Tongue (tissue), 3 donors: ENCODE measurements at places on chromosomes 2 and 18. TPM values are rescaled to one million over a fixed set of nuclear protein-coding genes. Genes with fewer than 3 reads are reported as not detected.

DNA sequence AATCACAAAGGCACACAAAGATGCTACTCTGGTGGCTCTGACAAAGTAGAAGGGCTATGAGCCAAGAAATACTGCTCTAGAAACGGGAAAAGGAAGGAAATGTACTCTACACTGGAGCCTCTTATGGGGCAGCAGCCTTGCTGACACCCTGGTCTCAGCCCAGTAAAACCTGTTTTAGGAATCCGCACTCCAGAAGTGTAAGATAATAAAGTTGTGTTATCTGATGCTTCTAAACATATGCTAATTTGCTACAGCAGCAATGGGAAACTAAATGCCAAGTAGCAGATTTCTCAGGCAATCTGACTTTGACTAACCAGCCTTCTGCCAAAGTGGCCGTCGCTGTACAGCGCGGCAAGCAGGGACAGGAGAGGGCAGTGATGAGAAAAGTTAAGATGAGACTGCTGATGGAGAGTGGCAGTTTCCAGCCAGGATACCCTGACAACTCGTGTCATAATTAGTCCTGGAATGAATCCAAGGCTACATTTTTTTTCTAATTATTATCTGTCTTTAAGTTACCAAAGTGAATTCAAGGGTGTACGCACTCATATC is 99.0 kb downstream of the NETO1 start:
- DNase-seq: no peak

PPP1R1C gene
- 2.5 TPM for total RNA-seq

DNA sequence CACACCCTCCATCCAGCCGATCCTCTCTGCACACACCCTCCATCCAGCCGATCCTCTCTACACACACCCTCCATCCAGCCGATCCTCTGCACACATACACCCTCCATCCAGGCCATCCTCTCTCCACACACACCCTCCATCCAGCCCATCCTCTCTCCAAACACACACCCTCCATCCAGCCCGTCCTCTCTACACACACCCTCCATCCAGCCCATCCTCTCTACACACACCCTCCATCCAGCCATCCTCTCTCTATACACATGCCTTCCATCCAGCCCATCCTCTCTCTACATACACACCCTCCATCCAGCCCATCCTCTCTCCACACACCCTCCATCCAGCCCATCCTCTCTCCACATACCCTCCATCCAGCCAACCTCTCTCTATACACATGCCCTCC is 83.1 kb downstream of the EIPR1 start:
- no peak for DNase-seq

DNA sequence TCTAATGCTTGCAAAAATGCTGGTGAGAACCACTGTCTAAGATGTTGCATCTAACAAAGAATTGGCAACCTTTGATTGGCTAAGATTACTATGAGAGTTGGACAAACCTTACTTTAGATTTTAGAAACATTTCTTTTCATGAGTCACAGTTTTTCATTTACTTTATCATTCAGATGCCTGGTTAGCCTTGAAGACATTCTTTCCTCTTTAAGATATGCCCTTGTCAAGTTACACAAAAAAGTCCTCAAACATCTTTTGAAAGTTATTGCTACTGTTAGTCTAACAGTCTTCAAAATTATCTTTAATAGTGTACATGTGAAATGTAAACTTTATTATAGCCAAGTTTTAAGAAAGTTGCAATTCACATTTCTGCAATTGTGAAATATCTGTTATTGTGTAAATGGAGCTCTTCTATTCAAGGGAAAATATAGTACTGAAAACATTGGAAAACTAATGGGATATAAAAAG is 276.3 kb downstream of the RND3 start:
- no peak for DNase-seq

- DNase-seq: no peak
These were observed 13.6 kb upstream of the TEX51 start for GRCh38 chr2:126884861-126885750.

GRCh38 chr2:175030380-175031271 is 25.4 kb upstream of the CHN1 start:
- peak; percentile 57 for DNase-seq

- DNase-seq: no peak
These were observed 65.7 kb downstream of the SPRED2 start for GRCh38 chr2:65366595-65367125.

- DNase-seq: no peak
These were observed 89.0 kb downstream of the MARCHF4 start for GRCh38 chr2:216283038-216283900.

KCNG2 gene
- total RNA-seq: not detected

FMNL2 gene
- total RNA-seq: 30.8 TPM

GRCh38 chr2:225889452-225889851 is 489.9 kb downstream of the NYAP2 start:
- DNase-seq: peak; percentile 67

DNA sequence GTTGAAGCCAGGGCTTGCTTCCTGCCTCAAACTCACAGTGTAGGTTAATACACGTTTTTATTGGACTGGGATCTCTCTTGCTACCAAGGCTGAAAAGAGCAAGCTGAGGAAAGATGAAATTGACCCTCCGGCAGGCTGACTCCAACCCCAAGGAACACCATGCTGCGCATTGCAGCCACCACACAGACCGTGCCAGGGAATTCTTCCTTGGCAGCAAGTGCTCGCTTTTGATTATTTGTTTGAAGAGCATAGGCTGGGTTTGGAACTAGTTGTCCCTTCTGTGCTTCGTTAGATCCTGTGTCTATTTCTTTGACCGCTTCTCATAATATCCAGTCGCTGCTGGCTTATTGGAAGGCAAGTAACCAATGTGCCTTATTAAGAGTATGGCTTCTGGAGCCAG is 34.4 kb upstream of the DARS1 start:
- DNase-seq: no peak

- no peak for DNase-seq
These were observed 191.4 kb downstream of the NYAP2 start for GRCh38 chr2:225590932-225591331.

- DNase-seq: peak; percentile 36
These were observed 147.3 kb downstream of the BCL11A start for GRCh38 chr2:60406192-60406591.

DNA sequence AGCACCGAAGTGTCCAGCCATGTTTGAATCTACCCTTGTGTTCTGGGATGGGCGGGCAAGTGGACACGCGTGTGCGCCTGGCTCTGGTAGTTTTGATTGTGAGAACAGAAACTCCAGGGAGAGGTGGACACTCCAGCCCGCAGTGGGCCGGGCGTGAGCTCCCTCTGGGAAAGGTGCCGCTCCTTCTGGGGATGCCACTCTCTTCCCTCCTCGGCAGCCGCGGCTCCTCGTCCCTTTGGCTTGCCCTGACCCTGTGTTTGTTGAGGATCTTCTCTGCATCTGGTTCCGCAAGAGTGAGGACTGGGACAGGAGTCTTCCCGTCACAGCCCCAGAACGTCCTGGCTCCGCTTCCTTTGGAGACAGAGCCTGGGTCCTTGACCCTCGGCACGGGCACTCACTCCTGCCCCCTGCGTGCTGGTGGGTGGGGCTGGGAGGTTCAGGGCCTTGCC is 1.3 kb downstream of the CTDP1 start:
- no peak for DNase-seq

CDH20 gene
- 1.1 TPM for total RNA-seq

DNA sequence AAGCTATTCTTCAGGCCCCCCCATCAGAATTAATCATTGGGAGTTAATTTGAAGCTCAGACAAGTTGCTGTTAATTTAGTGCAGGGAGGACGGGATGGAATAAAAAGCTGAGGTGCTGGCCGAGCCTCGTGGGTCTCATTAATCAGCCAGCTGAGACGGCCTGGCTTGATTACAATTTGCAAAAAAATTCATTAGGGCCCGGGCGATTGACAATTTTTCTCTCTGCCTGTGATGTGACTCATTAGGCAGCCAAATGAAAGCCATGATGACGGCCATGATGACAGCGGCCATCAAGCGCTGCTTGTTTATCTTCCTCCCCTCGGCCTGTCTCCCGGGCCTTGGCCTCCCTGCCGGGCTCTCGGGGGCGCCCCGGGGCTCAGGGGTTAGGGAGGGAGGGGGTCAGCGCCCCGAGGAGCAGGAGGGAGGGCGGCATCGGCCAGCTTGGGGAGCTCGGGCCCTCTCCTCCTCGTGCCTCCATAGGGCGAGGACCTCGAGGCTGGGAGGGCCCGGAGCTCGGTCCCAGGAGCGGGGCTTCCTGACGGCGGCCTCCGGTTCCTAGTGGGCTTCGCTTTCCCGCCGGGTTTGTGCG is 5.2 kb downstream of the GBX2 start:
- no peak for DNase-seq

DNA sequence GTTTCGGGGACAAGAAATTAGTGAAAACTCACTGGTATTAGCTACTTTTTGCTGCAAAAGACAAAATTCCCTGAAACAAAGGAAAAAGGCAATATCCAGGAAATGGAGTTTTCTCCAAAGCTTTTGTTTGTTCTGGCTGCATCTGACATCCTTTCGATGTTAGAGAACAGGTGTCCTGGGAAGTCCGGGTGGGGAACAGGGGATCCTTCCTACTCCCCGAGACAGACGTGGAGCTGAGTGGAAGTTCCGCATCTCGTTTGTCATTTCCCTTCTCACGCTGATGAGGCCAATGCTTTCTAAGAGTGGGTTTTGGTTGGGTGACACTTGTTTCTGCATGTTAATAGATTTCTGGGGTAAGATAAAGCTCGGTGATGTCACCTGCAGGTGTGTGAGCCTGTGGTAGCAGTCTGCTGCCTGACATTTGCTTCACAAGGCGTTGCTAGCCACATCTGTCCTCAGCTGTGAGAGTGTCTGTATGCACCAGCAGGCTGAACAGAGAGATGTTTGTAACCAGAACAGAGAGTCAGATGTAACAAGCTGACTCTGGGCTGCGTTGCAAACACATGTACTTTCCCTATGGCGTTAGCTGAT is 125.9 kb downstream of the ACOXL start:
- peak; percentile 68 for DNase-seq

DNA sequence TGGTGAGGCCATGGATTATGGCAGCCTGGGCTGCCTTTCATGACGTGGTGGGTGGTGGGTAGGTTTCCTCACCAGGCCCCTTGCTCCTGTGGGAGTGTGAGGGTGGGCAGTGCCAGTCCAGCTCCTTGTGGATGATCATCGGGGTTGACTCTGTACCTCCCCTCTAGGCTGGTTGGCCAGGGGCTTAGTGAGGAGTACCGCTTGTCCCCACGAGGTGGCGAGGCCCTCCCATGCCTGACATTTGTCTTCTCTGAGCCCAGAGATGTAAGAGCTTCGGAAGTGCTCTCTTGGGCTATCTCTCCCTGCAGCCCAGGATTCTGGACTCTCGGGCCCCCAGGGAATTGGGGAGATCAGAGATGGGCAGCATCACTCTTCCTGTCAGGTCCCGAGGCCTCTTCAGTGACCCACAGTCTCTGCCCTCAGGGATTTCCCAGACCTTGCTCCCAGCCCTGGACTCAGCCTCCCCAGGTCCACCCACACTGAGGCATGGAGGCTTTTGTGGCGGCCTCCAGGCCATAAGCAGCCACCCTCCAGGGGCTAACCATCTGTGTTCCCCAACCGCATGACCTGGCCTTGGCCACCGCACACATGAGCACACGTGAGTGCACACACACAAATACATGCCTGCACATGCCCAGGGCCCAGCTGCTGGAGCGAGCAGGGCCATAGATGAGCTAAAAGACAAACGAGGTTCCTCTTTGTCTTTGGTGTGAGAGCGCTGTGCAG is 6.5 kb downstream of the SPR start:
- peak; percentile 74 for DNase-seq

DNA sequence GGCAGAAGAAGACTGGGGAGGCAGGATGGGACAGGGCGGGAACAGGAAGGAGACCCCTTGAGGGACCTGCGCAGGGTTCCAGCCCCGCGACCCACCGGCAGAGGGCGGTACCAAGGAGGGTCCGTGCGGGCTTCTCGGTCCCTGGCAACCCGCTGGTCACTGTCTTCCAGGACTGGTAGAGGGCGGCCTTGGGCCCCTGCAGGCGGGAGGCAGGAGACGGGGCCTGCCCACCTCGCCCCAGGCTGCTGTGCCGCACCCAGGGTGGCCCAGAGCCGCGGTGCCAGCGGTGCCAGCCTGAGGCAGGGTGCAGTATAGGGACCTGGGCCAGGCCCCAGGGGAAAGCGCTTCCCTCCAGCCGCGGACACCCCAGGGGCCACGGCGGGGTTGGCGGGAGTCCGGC is 34.5 kb downstream of the NEURL3 start:
- DNase-seq: peak; percentile 48

DNA sequence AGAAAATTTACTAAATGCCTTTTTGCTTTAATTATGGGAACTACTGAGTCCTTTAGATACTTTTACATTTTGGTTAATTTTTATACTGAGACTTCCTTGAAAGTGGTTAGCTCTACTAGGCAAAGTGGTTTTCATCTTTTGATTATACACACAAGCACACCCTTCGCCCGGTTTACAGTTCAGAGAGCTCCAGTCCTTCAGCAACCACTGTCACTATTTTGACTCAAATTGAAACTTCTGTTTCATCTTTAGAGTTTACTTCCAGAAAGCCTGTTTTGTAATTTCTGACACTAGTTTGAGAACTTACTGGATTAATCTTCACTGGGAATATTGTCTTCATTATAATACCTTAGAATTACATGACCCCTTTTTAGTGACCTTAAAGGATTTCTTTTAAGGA is 140.3 kb upstream of the FOSL2 start:
- DNase-seq: no peak

DNA sequence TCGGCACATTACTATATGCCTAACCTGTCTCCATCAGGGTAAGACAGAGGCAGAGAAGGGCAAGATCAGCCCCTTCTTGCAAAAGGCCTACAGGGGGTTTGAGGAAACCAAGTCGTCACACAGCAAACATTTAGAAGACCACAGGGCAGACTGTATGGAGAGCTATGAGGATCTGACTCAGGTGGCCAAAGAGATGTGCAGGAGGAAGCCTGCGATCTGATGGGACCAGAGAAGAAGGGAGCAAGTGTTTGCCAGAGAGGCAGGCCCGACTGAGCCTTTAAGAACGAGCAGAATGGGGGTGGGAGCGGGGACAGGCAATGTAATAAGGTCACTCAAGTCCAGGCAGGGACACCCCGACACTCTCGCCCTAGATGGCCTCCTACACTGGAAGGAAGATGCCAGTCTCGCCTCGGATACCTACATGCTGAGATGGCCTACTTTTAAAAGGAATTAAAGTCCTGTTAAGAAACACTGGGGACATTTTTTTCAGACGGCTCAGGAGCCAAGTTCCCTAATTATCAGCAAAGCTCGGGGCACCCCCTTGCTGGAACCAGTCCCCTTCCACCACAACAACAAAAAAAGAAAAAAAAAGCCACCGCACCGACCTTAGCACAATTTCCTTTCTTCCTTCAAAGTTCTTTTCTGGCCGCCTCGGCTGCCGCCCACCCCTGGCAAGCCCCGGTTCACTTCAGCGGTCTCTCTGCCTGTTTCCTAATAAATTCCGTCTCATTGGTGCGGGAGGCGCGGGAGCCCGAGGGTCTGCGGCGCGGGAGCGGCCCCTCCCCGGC is 1.5 kb downstream of the SFXN5 start:
- DNase-seq: no peak
